Mesenteric fat pad (tissue), 1 donor: ENCODE measurements at places on chromosomes 3 and 15.

DNA sequence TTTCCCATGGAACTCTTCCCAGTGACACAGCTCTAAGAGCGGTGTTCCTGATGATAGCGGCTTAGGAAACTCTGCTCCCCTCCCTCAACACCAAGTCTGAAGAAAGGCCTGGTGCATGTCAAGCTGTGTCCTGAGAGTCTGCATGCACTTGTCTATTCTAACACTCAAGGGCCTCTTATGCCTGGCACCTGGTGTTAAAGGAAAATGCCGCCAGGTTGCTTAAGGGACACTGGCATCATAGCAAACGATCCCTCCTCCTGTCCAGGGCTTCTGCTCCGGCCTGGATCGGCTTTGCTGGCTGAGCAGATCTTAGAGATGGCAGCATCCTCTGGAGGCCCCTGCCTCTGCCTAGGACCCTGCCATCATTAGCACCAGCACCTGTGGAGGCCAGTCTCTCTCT, 121.7 kb downstream of the MEGF11 start:
- DNase-seq, result no peak

GRCh38 chr15:68217341-68217740, 12.2 kb downstream of the CLN6 start:
- DNase-seq, result peak; percentile 18

GRCh38 chr3:162632672-162633071, 1136.1 kb downstream of the OTOL1 start:
- no peak for DNase-seq

- no peak for DNase-seq
Observed at GRCh38 chr3:72628065-72628464, 220.2 kb downstream of the SHQ1 start.

GRCh38 chr15:90209591-90209990, 8.5 kb downstream of the SEMA4B start:
- no peak for DNase-seq

DNA sequence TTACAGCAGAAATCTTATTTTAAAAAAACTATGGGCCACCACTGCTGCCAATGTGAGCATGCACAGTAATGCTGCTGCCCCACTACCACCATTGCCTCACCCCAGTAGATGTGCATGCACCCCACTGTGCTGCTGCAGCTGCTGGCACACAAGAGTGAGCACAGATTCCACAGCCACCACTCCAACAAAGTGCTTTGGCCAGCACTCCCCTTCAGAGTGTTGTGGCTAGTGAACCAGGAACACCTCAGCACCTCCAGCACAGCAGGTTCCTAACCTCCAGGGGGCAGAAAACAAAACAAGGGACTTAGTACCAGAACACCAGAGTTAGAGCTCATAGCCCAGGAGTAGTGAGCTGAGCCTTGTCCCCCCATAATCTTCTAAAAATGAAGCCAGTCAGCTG, 629.6 kb downstream of the PYDC2 start:
- no peak for DNase-seq

GRCh38 chr3:64291345-64291744, 66.1 kb upstream of the PRICKLE2 start:
- no peak for DNase-seq

- DNase-seq, result no peak
Observed at GRCh38 chr15:24675332-24676144, at the start of gene NPAP1. Gene NPAP1, plus strand, starts transcription at chr15:24675775. Its CDS starts 93 bp downstream, at chr15:24675868.

DNA sequence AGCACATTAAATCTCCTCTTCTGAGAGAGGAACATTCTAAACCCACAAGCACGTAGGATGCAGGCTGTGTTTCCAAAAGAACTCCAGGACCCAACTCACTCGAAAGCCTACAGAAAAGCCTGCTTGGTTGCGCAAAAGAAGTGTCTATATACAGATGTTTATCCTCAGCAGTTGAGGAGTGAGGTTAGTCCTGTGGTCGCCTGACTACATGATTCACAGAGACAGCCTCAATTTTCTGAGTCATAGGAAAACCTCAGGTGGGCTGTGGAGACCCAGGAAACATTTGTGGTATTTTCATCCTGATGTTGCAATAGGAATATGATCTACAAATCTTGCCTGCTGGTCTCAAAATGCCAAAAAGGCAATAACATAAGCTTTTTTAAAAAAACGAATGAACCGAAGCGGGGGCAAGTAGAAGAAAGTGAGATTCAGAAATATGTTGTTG, 183.8 kb upstream of the THRB start:
- no peak for DNase-seq
